Left kidney (tissue), 8 donors: ENCODE measurements at places on chromosomes 16 and 17. TPM values are rescaled to one million over a fixed set of nuclear protein-coding genes. Genes with fewer than 3 reads are reported as not detected.

BAIAP3 gene
- 4.6 TPM for polyA plus RNA-seq

PLLP gene
- polyA plus RNA-seq: 16.8 TPM

ENPP7 gene
- 4.7 TPM for polyA plus RNA-seq

RFFL gene
- polyA plus RNA-seq: 25.9 TPM

RBFOX1 gene
- 2.6 TPM for polyA plus RNA-seq
